ENCODE measurements at places on chromosomes 12 and 14. TPM values are rescaled to one million over a fixed set of nuclear protein-coding genes. Genes with fewer than 3 reads are reported as not detected.

DTX1 gene
- total RNA-seq = 16.6 TPM

KRT72 gene
- total RNA-seq = not detected

SERPINA9 gene
- not detected for total RNA-seq

FOXN4 gene
- not detected for total RNA-seq

- DNase-seq = no peak
- no peaks in the 10 kb centered on the region for H3K27me3 ChIP-seq
- no peak overlapping the region for H3K4me3 ChIP-seq
- H3K27ac ChIP-seq = no peak overlapping the region
- peaks cover 4% of the 10 kb centered on the region for H3K4me1 ChIP-seq
Observed at GRCh38 chr12:47408171-47408871, 297.5 kb downstream of the RPAP3 start.

- H3K27me3 ChIP-seq = no peaks in the 10 kb centered on the region
- H3K36me3 ChIP-seq = no peaks in the 10 kb centered on the region
- H3K4me3 ChIP-seq = no peak overlapping the region
Observed at GRCh38 chr14:78356391-78356790, 186.2 kb downstream of the NRXN3 start.

GRCh38 chr12:124765581-124766489 lies 97.8 kb downstream of the SCARB1 start:
- no peak overlapping the region for H3K4me3 ChIP-seq
- H3K4me1 ChIP-seq = no peaks in the 10 kb centered on the region
- DNase-seq = no peak
- H3K27me3 ChIP-seq = no peaks in the 10 kb centered on the region
- H3K36me3 ChIP-seq = no peaks in the 10 kb centered on the region
- H3K27ac ChIP-seq = no peak overlapping the region

DNA sequence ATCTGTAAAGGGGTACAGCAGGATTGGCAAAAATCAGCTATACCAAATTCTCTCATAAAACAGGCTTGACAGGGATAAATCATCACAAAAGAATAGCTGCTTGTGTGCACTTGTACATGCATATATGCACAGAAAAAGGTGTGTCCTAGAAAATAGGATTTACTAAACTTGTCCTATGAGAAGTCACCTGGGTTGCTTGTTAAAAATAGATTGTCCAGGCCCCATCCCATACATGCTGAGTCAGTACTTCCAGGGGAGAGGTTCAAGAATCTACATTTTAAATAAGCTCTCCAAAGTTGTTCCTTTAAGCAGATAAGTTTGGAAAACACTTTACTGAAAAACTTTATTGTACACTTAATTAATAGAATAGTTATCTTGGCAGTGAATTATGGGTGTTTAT lies 123.1 kb downstream of the ANO6 start:
- H3K36me3 ChIP-seq = no peaks in the 10 kb centered on the region
- H3K27me3 ChIP-seq = no peaks in the 10 kb centered on the region
- H3K4me3 ChIP-seq = no peak overlapping the region
- H3K27ac ChIP-seq = no peak overlapping the region
- H3K4me1 ChIP-seq = no peaks in the 10 kb centered on the region

DNA sequence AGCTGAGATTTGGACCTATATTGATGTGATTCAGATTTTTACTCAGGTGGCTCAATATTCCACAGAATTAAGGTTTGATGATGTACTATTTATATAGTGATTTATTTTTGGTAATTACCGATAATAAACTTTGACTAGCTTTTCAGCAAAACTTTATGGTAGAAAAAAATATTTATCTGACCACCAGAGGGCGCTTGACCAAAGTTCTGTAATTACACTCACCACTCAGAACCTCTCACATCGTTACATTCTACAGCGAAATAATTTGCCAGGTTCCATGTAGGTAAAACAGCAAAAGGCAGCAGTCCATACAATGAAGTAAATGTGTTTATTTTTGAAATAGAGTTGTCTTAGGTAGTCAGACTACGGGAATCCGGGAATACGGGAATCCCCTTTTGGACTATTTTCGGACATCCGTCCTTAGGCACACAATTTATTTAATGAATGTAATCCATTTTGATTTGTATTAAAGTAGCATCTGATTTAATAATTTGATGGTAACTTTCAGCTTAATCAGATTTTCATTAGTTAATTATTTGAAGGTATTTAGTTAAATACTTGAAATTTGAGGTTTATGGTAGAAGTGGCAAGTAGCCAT lies 143.0 kb upstream of the DDHD1 start:
- no peaks in the 10 kb centered on the region for H3K27me3 ChIP-seq
- H3K4me3 ChIP-seq = no peak overlapping the region
- no peaks in the 10 kb centered on the region for H3K4me1 ChIP-seq
- H3K27ac ChIP-seq = no peak overlapping the region
- no peak for DNase-seq

DNA sequence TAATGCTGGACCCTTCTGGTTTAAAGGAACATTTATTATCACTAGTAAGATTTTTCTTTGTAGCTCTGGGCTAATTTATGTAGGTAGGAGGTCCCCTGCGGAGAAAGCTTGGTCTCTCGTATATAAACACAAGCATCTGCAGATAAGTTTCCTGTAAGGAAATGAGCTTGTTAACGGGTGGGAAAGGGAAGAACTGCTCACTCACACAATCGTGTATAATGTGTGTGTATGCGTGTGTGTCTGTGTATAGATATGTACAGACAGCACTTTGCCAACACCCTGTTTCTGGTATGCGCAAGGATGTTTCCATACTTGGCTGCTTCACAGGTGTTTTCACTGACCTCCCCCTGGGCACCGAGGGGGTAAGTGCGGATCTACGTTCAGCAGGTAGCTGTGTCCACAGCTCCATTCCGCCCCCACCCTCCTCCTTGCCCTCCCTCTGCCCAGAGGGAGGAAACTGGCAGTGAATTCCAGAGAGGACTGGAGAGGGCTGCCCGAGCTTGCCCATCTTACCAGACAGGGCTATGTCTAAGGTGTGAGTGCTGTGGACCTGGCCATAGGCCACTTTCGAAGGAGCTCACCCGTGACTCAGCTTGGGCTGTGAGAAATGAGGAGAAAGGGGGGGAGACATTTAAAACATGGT lies 65.2 kb downstream of the NINJ2 start:
- no peaks in the 10 kb centered on the region for H3K4me1 ChIP-seq
- H3K27ac ChIP-seq = no peak overlapping the region
- DNase-seq = no peak

- H3K27ac ChIP-seq = no peak overlapping the region
- H3K4me3 ChIP-seq = no peak overlapping the region
- no peaks in the 10 kb centered on the region for H3K36me3 ChIP-seq
- no peaks in the 10 kb centered on the region for H3K27me3 ChIP-seq
- no peaks in the 10 kb centered on the region for H3K4me1 ChIP-seq
Observed at GRCh38 chr12:112349431-112349830, 32.8 kb downstream of the HECTD4 start.

DNA sequence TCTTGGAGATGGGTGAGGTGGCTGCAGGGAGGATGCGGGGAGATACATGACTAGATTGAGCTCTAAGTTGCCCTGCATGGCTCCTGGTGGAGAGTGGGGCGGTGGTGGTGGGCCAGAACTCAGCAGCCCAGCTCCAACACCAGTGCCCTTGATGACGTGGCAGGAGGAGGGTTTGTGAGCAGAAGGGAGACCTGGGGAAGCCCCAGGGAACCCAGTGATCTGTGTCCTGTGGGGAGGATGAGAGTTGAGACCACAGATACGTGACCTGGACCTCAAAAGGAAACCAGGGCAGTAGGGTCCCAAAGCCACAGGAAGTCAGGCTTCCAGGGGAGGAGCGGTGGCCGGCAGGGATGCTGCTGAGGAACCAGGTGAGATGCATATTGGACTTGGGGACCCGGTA lies 989.1 kb upstream of the TMEM132C start:
- no peaks in the 10 kb centered on the region for H3K36me3 ChIP-seq
- no peak for DNase-seq
- H3K4me3 ChIP-seq = no peak overlapping the region
- no peaks in the 10 kb centered on the region for H3K27me3 ChIP-seq
- no peak overlapping the region for H3K27ac ChIP-seq
- no peaks in the 10 kb centered on the region for H3K4me1 ChIP-seq

- no peaks in the 10 kb centered on the region for H3K36me3 ChIP-seq
- H3K27me3 ChIP-seq = no peaks in the 10 kb centered on the region
- no peak overlapping the region for H3K4me3 ChIP-seq
- DNase-seq = no peak
- peaks cover 11% of the 10 kb centered on the region for H3K4me1 ChIP-seq
Observed at GRCh38 chr12:25194214-25194613, 746 bp downstream of the DNAI7 start.

DNA sequence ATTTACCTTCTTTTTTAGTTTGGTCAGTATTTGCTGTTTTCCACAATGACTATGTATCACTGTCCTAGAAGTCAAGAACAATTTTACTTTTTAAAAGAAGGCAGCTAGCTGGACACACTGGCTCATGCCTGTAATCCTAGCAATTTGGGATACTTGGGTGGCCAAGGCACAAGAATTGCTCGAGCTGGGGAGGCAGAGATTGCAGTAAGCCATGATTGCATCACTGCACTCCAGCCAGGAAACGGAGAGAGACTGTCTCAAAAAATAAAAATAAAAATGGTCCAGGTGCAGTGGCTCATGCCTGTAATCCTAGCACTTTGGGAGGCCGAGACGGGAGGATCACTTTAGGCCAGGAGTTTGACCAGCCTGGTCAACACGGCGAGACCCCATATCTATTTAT lies 28.3 kb downstream of the MDM1 start:
- no peaks in the 10 kb centered on the region for H3K27me3 ChIP-seq
- no peaks in the 10 kb centered on the region for H3K4me1 ChIP-seq
- H3K27ac ChIP-seq = no peak overlapping the region
- DNase-seq = no peak
